ENCODE measurements at places on chromosomes 4 and X. TPM values are rescaled to one million over a fixed set of nuclear protein-coding genes. Genes with fewer than 3 reads are reported as not detected.

GRCh38 chrX:46209037-46209436 is 336.2 kb downstream of the ZNF674 start:
- no peak overlapping the region for H3K27ac ChIP-seq
- no peak for DNase-seq
- H3K36me3 ChIP-seq = no peaks in the 10 kb centered on the region
- H3K4me3 ChIP-seq = no peak overlapping the region

- H3K27me3 ChIP-seq = no peaks in the 10 kb centered on the region
- DNase-seq = no peak
- no peaks in the 10 kb centered on the region for H3K36me3 ChIP-seq
- no peak overlapping the region for H3K4me3 ChIP-seq
- no peak overlapping the region for H3K27ac ChIP-seq
Observed at GRCh38 chr4:70570796-70571195, 21.3 kb upstream of the AMBN start.

GRCh38 chr4:158013858-158014257 is 159.0 kb downstream of the GASK1B start:
- H3K27ac ChIP-seq = no peak overlapping the region
- H3K36me3 ChIP-seq = no peaks in the 10 kb centered on the region
- H3K27me3 ChIP-seq = no peaks in the 10 kb centered on the region
- no peak for DNase-seq

FRG1 gene
- 1.8 TPM for total RNA-seq

POF1B gene
- total RNA-seq = 6.7 TPM

- no peak overlapping the region for H3K27ac ChIP-seq
- no peaks in the 10 kb centered on the region for H3K36me3 ChIP-seq
- no peak for DNase-seq
Observed at GRCh38 chr4:73989928-73990327, 1.9 kb upstream of the PPBP start.

PABPC1L2A gene
- not detected for total RNA-seq

CFAP299 gene
- total RNA-seq = not detected

GRCh38 chrX:41314204-41314603 is 19.8 kb upstream of the DDX3X start:
- H3K4me1 ChIP-seq = no peaks in the 10 kb centered on the region
- H3K27ac ChIP-seq = no peak overlapping the region
- no peak overlapping the region for H3K4me3 ChIP-seq
- no peaks in the 10 kb centered on the region for H3K27me3 ChIP-seq
- DNase-seq = no peak
- no peaks in the 10 kb centered on the region for H3K36me3 ChIP-seq

DNA sequence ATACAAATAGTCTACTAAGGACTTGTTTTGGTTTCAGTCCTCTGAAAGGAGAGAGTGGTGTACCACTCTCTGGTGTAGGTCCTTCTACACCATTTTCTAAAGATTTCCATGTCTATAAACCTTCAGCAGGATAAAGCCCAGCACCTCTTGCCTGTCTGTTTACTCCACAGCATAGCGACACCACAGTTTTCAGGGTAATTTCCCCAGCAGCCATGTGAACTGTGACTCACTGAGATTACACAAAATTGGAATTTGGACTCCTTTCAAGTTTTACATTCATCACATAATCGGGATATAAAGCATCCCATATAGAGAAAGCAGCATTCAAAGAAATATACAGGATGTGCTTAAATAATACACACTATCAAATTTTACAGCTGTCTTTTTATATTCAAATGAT is 229.6 kb downstream of the PRDM5 start:
- no peaks in the 10 kb centered on the region for H3K36me3 ChIP-seq
- no peak overlapping the region for H3K4me3 ChIP-seq
- H3K27me3 ChIP-seq = no peaks in the 10 kb centered on the region

DNA sequence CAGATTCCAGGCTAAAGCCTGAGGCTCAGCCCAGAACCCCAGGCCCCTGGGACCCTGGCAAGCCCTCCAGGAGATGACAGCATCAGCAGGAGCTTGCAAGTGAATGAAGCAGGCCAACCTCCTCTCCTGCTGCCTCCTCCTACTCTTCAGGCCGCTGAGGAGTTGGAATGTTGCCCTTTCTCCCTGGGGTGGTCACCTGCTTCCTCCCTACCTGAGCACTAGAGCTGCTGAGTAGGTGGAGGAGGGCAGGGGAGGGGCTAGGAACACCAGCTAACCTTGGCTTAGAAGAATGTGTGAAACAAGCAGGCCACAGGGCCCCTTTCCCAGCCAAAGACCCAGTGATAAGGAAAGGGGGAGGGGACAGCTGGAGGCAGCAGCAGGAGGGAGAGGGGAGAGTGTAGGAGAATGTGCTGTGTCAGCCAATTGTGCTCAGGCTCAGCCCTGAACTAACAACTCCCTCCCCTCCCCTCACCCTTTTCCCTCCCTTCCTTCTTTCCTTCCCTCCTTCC is 58.0 kb downstream of the PJA1 start:
- H3K27me3 ChIP-seq = no peaks in the 10 kb centered on the region
- DNase-seq = peak; percentile 27
- no peaks in the 10 kb centered on the region for H3K36me3 ChIP-seq
- H3K4me3 ChIP-seq = no peak overlapping the region
- H3K27ac ChIP-seq = no peak overlapping the region

GRCh38 chrX:136457303-136457917 is 30.3 kb upstream of the BRS3 start:
- H3K4me1 ChIP-seq = no peaks in the 10 kb centered on the region
- H3K4me3 ChIP-seq = no peak overlapping the region
- H3K27ac ChIP-seq = no peak overlapping the region
- no peaks in the 10 kb centered on the region for H3K36me3 ChIP-seq
- DNase-seq = no peak

DNA sequence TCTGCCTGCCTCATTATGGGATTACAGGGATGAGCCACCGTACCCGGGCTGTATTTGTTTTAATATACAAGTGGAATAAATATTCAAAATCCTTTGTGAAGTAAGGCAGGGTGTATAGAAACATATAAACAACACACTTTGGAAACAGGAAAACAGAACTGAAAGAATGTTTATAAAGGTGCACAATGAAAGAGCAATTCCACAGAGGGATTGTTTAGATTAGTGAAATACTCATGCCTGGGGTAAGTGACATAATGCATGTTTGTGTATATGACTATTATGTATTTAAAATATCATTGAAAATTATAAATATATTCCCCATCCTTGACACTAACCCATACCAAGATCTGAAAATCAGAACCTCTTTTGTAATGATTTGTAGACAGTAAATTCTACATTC is 45.0 kb upstream of the NR3C2 start:
- H3K4me3 ChIP-seq = no peak overlapping the region
- no peaks in the 10 kb centered on the region for H3K27me3 ChIP-seq
- H3K4me1 ChIP-seq = no peaks in the 10 kb centered on the region
- DNase-seq = no peak
- no peaks in the 10 kb centered on the region for H3K36me3 ChIP-seq
- no peak overlapping the region for H3K27ac ChIP-seq

CT45A2 gene
- total RNA-seq = not detected

GRCh38 chrX:130030826-130031225 is 48.4 kb downstream of the BCORL1 start:
- H3K36me3 ChIP-seq = peaks cover 72% of the 10 kb centered on the region
- no peak overlapping the region for H3K27ac ChIP-seq

- no peaks in the 10 kb centered on the region for H3K27me3 ChIP-seq
- no peak overlapping the region for H3K27ac ChIP-seq
- H3K4me1 ChIP-seq = no peaks in the 10 kb centered on the region
- no peak overlapping the region for H3K4me3 ChIP-seq
- H3K36me3 ChIP-seq = no peaks in the 10 kb centered on the region
Observed at GRCh38 chrX:103879339-103879738, 47.3 kb upstream of the RAB9B start.

HUWE1 gene
- 74.1 TPM for total RNA-seq

Measured in stomach (tissue), 19 donors.